Central memory CD4-positive, alpha-beta T cell (primary cell): ENCODE measurements at places on chromosomes 5 and 9.

GRCh38 chr9:25017779-25018178 lies 472.1 kb upstream of the IZUMO3 start:
- no peak for DNase-seq

DNA sequence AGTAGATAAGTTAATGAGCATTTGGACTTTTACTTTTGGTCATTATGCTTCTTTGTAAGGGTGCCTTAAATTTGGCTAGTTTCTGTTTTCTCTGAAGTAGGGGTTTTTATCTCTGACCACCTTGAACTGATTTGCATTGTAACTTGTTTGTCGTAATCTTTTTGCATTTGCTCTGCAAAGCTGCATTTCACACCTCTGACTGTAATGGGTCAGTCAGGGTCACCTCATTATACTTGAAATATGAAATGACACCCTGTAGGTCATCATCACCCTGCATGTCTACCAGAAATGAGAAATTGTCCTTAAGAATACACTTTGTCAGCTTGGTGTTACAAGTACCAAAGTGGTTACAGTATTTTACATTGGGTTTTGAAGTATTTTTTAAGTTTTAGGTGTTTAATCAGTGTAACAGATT lies 74.0 kb downstream of the KCNN2 start:
- DNase-seq: no peak

DNA sequence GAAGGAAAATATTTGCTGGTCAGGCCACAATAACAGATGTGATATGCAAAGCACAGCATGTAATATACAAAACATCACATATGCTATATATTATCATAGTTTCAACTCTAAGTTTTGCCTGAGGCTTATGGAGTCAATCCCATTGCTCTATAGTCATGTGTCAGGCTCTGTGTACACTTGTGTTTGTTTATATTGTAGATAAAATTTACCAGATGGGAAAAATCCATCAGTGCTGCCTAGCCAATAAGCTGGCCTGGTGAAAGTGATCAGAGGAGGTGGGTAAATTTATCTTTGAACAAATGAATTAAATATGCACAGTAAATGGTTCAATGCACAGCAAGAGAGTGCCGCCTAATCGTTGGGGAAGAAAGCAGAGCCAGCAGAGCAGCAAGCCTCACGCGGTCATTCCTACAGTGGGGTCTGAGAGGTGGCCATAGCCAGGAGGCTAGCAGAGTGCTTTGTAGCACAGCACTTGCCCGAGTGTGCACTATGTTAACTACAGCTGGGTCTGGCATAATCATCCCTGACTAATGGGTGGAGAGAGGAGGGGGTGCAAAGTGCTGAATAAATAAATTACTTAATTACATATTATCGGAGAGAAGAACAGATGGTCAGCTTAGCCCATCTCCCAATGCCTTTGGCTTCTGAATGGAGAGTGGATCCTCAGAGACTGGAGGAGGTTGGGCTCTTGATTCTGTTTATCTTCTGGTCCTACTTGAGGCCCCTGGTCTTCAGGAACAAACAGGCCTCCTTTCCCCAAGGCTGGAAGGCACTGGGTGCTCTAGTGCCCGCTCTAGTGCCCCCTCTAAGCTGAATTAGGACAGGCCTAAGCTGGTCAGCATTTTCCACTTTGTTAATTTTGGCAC lies 153.5 kb downstream of the MAT2B start:
- no peak for DNase-seq

- no peak for DNase-seq
These were observed 49.3 kb upstream of the PPARGC1B start for GRCh38 chr5:149680810-149681221.

GRCh38 chr5:128905568-128906110 lies 59.6 kb upstream of the SLC27A6 start:
- peak; percentile 25 for DNase-seq
